NCI-H82 (cell line): ENCODE measurements at places on chromosomes 3 and 15.

- no peak for DNase-seq
Observed at GRCh38 chr15:101047301-101047781, 128.2 kb downstream of the LRRK1 start.

DNA sequence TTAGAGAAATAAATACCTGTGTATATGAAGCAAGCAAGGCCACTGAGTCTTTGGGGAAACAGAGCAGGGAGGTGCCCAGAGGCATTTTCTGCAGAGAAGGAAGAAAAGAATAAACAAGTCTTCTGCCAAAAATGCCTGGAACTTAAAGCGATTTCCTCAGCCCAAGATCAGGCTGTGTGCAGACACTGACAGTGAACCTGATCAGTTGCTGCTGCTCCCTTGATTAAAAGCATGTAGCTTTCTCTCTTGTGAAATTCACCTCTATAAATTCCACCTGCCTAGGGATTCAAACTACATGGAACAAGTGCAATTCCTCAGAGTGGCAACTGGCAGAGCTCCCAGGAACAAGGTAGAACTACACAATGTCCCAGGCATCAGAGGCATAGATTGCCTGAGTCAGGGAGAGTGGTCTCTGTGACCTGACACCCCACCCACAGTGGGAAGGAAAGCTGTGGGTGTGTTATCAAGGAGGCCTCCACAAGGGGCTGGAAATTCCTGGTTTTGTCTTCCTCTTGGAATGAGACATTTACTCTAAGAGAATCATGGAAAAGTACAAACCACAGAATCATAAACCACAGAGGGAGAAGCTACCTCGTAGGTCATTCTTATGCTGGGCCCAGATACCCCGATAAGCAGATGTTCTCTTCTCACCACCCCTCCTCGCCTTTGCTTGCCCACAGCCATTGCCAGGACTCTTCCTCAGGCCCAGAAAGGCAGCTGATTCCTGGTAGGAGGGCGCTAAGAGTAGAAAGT is 1.8 kb upstream of the ZBTB38 start:
- DNase-seq: no peak

GRCh38 chr3:61892891-61893290 is 331.5 kb downstream of the PTPRG start:
- DNase-seq: peak; percentile 32

- no peak for DNase-seq
Observed at GRCh38 chr3:194076475-194076874, 59.5 kb upstream of the HES1 start.

- DNase-seq: no peak
Observed at GRCh38 chr3:187005827-187006481, 75.6 kb downstream of the ST6GAL1 start.

DNA sequence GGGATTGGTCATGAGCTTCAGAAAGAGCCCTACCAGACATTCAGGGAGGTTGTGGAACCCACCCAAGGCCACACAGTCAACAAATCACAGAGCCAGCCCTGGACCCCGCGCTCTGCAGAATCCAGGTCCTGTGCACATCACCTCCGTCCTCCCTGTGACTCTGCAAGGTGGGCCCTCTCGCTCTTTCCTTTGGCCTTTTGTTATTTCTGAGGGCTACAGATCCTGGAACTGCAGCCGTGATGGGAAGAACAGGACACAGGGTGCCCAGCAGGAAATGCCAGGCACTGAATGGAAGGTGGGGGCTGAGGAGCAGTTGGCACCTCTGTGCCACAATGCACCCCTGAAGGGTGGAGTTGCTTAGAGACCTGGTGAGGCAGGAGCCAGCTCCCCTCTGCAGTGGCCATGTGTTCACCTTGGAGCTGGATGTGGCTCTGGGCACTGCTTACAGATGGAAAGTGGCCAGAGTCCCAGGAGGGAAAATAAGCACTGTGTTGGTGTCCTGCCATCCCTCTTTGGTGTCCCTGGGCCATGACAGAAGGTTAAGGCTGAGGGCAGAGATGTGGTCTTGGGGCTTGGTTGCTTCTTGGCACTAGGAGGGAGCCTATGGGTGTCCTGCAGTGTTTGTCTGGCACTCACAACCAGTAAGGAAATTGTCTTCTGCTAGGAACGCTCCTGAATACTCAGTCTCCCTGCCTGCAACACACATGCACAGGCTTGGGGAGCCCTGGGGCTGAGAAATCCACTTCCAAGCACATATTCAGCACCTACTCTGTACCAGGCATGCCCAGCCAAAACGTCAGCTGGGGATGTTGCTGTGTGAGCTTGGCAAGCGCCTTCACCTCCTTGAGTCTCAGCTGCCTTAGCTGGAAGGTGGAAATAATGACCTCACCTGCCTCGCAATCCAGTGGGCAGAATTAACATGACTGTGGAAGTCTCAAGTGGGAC is 98.0 kb upstream of the SLC6A6 start:
- DNase-seq: no peak

GRCh38 chr3:23277688-23278087 is 74.6 kb downstream of the UBE2E2 start:
- DNase-seq: peak; percentile 16

DNA sequence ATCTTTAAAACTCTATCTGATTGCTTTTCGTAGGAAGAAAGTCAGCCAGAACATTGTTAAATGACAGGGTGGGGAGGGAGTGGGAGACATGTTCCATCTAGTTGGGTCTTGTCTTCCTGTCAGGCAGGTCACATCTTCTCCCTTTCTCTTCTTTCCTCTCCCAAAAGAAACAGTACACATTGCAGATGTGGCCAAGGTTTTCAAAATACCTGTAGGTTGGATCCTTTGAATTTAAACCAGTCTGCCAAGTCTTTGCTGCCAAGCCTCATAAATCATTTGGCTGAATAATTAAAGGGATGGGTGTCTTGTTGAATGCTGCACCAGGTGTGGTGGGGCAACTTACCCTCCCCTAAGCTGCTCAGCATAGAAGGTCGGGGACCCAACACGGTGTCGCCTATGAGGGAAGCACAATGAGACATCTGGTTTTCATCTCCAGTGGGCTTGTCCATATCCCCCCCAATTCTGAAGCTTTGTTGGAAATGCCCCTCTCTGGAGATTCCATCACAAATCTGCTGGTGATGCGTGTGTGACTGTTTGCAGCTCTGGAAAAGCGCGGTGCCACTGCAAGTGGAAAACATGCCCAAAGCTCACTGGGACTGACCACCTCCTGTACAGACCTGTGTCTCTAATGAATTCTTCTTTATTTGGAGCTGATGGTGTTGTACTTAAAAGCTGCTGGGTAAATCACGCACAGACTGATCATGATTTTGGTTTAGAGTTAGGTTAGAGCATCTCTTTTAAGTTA is 112.6 kb downstream of the FILIP1L start:
- peak; percentile 44 for DNase-seq

GRCh38 chr3:155252535-155252934 is 40.9 kb downstream of the STRIT1 start:
- DNase-seq: no peak

GRCh38 chr3:155870945-155871745 is 695 bp downstream of the GMPS start:
- peak; percentile 63 for DNase-seq

- DNase-seq: no peak
Observed at GRCh38 chr3:59818033-59818918, 768.5 kb upstream of the CFAP20DC start.

GRCh38 chr3:81005992-81006391 is 755.5 kb downstream of the GBE1 start:
- DNase-seq: no peak

DNA sequence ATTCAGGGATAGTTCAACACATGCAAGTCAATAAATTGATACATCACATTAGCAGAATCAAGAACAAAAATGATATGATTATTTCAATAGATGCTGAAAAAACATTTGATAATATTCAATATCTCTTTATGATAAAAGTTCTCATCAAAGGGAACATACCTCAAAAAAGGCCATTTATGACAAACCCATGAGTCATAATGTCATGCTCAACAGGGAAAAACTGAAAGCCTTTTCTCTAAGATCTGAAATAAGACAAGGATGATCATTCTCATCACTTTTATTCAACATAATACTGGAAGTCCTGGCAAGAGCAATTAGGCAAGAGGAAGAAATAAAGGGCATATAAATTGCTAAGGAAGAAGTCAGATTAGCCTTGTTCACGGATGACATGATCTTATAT is 54.1 kb upstream of the TMEM158 start:
- no peak for DNase-seq

DNA sequence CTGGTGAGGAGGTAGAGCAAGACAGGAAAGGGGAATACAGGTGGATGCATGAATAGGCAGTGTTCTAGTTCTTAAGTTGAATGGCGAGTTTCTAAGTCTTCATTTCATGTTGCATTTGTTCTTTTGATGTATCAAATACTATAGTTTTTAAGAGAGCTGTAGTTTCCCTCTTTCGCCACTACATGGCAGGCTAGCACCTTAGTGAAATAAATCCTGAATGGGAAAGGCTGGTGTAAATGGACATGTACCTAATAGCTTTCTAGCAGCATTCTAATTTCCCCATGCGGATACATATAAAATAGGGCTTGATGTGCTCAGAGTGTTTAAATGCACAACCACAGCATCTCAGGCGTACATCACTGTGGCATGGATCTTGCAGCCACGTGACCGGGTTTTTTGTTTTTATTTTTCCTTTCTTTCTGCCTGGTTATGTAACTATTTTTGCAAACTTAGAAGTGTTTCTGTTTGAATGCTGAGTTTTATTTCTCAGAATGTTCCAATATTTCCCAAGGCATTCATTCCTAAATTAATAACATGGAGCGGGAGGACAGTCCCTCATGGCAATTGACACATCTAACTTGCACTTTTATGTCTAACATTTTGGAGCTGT is 23.5 kb upstream of the CLN6 start:
- DNase-seq: peak; percentile 85

DNA sequence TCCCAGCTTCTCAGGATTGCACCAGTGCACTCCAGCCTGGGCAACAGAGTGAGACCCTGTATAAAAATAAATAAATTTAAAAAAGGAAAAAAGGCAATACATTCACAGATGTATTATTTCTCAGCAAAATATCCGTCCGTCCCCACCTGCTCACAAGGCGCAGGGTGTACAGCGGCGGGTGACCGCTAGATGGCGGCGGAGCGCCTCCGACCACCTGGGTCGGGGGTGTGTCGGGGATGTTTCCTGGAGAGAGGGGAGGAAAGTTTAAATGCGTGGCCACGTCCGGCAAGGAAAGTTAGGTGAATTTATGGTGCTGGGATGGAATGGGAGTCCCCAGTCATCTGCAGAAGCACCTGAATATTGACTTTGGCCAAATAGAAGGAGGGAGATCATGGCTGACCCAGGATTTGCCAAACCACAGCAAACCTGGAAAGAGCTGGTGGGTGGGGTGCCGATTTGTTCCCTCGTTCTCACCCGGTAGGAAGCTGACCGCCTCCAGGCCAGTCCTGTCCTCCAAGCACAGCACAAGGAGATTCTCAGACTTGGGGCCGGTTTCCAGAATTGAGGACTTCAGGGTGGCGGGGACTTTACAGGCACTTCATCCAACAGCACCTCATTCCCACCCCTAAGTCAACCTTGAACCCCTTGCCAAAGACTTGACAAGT is 88.3 kb downstream of the TMEM266 start:
- peak; percentile 76 for DNase-seq

DNA sequence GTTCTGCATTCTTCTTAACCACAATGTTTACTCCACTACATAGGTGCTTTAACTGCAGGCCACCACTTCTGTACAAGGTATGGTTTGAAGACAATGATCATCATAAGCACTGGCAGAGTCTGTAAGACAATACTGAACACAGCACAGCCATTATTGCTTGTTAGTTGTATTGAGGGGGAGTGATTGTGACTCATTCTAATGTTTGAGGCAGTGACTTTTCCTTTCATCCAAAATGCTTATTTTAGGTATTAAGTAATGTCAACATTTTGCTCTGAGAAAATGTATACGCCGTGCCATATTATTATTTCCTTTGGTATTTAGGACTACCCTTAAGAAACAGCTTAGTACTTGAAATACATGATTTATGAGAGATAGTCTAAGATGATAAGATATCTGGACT is 618.2 kb upstream of the ZNF717 start:
- no peak for DNase-seq

DNA sequence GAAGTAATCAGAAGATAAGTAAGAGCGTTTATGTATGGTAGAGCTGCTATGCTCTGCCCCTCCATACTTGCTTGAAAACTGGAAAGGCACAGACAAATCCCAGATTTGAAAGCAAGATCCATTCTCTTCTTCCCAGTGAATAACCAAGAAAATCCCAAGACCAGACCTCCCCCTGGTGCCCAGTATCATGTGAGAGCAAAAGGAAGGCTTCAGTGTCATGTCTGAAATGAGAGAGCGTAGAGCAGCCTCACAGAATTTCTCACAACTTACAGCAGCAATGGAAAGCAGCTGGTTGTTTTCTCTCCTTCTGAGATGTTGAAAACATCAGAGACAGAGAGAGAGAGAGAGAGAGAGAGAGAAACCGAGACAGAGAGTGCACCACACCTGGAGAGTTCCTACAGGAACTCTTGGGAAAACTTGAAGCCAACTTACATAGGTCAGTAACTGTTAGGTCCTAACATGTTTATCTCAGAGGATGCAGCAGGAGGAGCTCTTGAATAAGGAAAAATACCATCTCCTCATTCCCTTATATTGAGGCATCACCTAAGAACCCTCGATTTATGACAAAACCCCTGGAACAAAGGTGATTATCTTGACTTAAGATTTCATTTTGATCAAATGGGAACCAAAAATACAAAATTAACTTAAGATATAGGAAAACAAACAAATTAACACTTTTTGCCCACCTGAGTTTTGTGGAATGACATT is 273.3 kb downstream of the NSUN3 start:
- peak; percentile 79 for DNase-seq

- no peak for DNase-seq
Observed at GRCh38 chr15:63587527-63587926, 9.7 kb upstream of the FBXL22 start.

GRCh38 chr15:27165590-27165989 is 194.6 kb downstream of the GABRG3 start:
- no peak for DNase-seq

GRCh38 chr15:58864602-58865424 is 68.7 kb downstream of the SLTM start:
- DNase-seq: no peak

DNA sequence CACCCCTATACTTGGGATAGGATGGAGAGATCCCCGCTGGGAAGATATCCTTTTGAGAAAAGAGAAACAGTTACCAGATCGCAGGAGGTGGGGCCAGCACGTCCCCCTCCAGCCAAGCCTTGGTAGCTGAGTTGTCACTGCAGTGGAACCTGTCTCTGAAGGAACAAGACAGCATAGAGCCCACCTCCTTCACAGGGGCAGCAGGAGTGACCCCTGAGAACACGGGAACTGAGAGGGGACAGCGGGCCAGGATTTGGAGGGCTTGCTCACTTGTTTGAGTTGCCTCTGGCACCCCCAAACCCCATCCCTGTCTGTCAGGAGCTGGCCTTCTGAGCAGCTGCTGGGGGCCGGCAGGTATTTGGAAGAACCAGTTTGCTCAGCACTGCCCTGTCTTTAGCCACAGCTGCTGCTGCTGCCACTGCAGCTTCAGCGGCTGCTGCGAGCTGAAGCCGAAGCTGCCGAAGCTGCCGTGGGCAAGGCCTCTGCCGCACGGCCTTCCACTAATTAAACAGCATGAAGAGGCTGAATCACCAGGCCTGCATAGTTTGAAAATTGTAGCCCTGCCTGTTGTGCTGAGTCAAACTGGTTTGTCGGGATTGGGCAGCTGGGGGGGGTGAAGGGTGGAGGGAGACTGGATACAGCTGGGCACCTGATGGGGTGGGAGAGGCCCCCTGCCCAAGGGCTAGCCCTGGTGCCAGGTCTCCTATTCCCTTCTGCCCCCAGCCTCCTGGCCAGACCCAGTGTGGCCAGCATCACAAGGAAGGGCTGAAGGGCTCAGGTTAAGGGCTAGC is 4.0 kb downstream of the EPHB3 start:
- no peak for DNase-seq
